Stimulated activated CD4-positive, alpha-beta T cell treated with anti-CD3 and anti-CD28 coated beads, Interleukin-2, amount 100 ng/mL, for 48 hours (primary cell): ENCODE measurements at places on chromosomes 5 and 9.

- no peak for DNase-seq
Measured at GRCh38 chr9:80437091-80437640, 865.4 kb downstream of the TLE4 start.

DNA sequence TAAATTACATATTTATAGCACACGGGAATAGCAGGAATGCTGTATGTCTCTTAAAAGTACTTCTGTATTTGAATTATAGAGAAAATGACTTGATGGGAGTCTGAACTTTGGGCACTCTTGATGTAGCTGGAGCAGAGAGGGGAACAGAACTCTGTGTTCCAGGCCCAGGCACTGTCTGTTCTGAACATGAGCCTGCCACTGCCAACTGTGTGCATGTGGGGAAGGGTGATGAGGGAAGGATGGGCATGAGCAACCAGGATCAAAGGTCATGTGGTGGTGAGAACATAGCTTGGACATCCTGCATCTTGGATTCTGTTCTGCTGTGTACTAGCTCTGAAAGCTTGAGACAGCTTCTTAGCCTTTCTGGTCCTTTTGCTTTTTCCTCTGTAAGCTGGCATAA is 16.4 kb upstream of the ZBED3 start:
- no peak for DNase-seq

DNA sequence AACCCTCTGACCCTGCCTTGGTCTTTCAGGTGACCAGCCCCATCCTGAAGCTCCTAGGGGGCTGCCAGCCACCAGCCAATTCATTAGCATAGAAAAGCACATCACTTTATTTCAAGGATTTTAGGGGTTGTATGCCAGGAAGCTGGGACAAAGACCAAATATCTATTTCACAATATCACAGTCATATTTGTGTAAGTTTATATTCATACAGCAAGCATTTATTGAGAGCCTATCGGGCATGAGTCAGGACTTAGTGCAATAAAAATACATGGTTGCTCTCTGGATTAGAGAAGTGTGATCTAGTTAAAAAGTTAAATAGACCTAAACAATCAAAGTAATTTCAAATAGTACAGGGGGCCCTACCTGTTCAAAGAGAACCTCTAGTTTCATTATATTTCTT is 113.8 kb downstream of the ERCC6L2 start:
- no peak for DNase-seq

GRCh38 chr5:143201589-143201988 is 201.9 kb downstream of the NR3C1 start:
- DNase-seq, result no peak

GRCh38 chr9:128882677-128883603 is 1.0 kb downstream of the LRRC8A start:
- no peak for DNase-seq

DNA sequence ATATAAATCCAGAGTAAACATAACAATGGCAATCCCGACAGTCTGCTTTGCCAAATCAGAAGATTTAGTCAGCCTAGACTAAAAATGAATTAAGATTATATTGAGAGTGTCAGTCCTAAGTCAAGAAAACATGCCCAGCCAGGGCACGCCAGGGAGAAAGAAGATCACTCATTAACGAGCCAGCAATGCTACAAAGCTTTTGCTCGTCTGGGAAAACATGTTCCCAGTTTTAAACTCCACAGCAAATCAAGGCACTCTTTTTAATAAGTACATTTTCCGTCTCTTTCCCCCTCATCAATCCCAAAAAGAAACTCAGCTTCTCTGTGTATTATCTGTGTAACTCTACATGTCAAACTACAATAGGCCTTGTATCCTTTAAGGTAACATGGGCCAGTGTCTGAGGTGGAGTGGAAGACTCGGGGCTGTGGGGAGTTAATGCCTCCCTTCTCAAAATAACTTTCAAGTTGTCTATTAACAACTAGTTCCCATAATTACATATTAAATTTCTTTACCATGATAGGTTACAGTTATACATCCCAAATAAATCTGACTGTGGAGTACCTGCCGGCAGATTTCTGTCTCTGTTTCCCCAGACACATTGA is 40.9 kb downstream of the NFIB start:
- no peak for DNase-seq

GRCh38 chr5:31863991-31864411 is 225.1 kb downstream of the PDZD2 start:
- no peak for DNase-seq

DNA sequence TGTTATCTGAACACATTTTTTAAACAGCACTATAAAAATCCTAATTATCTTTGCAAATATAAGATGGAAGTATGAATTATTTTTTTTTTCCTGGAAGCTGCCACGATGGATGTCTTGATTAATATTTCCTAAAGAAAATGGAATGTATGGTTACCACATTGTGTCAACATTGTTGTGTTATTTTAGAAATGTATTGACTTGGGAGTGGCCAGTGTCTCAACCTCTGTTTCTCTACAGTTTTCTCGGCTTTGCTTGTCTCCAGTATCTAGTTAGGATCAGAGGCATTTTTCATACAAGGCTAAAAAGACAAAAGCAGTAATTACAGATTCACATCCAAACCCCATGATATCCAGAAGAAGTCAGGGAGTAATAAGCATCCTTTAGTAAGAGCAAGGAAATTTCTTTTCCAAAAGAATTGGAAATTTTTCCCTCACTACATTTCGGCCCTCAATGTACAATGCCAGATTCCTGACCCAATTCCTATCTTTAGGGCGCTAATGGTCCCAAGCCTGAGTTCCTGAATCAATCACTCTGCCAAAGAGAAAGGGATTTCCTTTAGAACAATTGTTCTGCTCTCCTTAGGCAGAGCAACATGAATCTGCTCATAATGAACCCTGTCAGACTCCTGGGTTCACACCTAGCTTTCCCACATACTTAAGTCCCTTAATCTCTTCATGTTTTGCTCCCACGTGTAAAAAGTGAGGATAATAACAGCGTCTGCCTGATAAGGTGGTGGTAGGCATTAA is 111.7 kb downstream of the EDIL3 start:
- DNase-seq, result no peak

DNA sequence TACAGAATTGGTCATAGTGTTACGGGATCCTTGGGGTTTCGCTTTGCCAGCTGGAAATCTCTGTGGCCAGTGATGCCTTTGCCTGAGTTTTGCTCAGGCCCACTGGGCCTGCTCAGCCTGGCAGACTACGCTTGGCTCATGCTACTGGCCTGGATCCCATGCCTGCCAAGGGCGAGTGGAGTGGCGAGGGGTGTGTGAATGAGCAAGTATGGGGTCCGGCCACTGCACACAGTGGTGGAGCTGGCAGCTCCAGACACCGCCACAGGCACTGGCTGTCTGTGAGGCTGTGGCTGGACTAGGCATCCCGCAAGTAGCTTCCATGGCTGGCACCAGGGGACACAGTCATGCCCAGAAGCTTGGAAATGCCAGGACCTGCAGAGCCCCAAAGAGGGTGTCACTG is 240.3 kb downstream of the ARRDC3 start:
- DNase-seq, result no peak

- DNase-seq, result no peak
Measured at GRCh38 chr9:91813176-91813795, 136.7 kb downstream of the ROR2 start.

GRCh38 chr5:173767574-173768266 is 120.4 kb upstream of the CPEB4 start:
- DNase-seq, result no peak

GRCh38 chr9:100933656-100934055 is 94.9 kb upstream of the PLPPR1 start:
- no peak for DNase-seq

DNA sequence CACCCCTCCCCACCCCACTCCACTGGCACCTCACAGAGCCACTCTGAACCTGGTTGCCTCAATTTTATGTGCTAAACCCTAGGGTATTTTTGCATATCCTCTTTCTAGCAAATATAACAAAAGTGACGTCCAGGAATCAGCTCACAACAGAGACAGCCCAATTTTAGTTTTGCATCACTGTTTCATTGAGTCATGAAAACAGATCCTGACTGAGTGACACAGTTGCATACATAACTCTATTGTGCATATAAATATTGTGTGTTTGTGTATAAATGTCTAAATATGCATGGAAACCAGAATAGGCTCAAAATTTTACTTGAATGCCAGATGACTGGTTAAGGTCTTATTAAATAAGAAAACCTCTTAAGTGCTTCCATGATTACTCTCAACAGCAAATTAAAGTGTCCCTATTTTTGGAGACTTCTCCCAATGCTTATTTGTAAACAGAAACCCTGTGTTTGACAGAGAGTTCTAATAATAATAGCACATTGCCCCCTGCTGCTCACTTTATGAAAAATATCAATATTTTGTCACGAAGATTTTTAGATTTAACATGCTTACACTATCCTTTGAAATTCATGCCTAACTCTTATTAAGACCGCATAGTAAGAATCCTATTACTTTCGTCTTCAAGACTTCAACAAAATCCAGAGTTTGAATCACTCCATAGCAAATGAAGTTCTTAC is 75.5 kb upstream of the PRRC1 start:
- DNase-seq, result no peak

DNA sequence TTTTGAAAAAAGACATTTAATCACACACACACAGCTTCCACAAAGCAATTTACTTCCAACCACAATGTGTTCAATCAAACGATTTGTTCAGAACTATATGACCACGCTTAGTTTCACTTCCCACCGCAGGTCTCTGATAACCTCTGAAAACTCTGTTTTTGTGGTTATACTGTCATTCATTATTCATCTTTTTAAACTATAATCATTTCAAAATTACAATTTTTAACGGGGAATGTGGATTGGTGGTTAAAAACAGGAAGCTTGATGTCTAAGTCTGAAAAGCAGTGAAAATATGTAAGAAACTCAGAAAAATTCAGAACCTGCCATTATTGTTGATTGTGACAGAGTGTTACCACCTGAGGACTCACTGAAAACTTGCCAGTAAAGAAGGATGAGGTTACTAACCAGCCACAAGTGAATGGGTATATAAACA is 12.7 kb upstream of the TMEM174 start:
- DNase-seq, result peak; percentile 66

GRCh38 chr9:76691517-76692313 is 72.5 kb upstream of the PCA3 start:
- DNase-seq, result no peak

DNA sequence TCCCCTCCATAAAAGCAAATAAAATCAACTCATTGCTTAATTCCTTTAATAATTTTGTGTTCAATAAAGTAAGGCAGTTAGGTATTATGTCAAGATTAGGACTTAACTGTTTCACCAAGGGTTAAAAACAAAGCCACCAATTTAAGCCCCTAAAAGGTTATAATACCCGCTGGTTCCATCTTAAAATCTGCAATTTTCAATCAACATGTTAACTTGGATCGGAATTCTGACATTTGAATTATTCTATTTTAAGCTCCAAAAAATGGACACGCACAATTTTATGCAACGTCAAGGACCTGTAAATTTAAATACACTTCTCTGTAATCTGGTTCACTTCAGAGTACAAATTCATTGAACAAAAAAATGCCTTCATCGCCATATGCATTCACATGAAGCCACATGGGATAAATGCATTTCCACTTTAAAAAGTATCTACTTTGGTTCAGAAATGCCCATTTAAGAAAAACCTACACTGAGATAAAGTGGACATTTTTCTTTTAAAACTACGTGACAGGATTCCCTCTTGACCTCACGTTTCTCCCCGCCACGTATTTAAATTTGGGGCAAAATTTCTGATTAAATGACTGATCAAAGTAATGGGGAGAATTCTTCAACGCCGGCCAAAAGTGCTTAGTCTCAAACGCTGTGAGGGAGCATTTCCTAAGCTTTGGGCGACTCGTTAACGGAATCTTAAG is 721 bp downstream of the GIN1 start:
- DNase-seq, result no peak

GRCh38 chr5:14727428-14727865 is 62.9 kb downstream of the OTULIN start:
- DNase-seq, result peak; percentile 81

- DNase-seq, result no peak
Measured at GRCh38 chr5:62260513-62260912, 45.5 kb upstream of the KIF2A start.

GRCh38 chr9:76564297-76564696 is 105.3 kb downstream of the GCNT1 start:
- DNase-seq, result no peak

DNA sequence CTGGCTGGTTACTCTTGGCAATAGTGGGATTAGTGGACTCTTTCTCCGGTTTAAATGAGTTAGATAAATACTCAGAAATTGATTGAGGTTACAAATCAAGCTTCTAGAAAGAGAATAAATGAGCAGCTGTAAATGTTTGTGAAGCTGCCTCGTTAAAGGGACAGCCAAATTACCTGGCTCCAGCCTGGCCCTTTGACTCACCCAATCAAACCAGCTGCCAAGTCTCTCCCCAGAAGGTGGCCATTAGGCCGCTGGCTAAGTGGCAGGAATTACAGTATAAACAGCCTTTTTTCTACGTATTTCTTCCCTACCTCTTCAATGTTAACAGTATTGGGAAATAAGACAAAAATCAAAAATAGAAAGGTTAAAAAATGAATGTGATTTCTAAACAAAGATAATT is 46.0 kb upstream of the SRFBP1 start:
- no peak for DNase-seq

GRCh38 chr5:173745123-173745522 is 128.7 kb upstream of the BOD1 start:
- no peak for DNase-seq

DNA sequence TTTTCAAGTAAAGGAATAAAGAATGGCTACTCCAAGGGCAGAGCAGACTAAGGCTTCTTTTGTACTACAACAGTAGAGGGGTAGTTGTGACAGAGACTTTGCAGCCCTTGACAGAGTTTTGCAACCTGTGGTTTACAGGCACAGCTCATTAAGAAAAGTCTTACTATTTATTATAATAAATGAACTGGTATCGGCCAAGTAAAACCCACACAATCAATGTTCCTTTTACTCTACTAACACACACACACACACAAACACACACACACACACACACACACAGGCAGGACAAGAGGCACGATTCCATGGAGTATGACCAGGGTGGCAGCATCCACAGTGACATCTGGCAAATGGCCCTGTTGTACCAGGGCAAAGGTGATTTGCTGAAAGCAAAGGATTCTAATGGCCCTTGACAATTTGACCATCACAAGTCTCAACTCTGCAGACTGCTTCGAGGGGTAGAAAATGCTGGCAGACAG is 59.1 kb upstream of the GOLPH3 start:
- DNase-seq, result no peak
